ENCODE measurements at places on chromosomes 5 and 9. TPM values are rescaled to one million over a fixed set of nuclear protein-coding genes. Genes with fewer than 3 reads are reported as not detected.

The KCNN2 gene
- polyA plus RNA-seq, result 1.7 TPM

The NR6A1 gene
- 1.2 TPM for polyA plus RNA-seq

The TEX48 gene
- polyA plus RNA-seq, result not detected

The OR13C2 gene
- polyA plus RNA-seq, result not detected

The C9 gene
- 1.5 TPM for polyA plus RNA-seq

The KCNV2 gene
- polyA plus RNA-seq, result not detected

The NTRK2 gene
- 20.0 TPM for polyA plus RNA-seq

The CEP72 gene
- 1.1 TPM for polyA plus RNA-seq

The PDE8B gene
- 3.7 TPM for polyA plus RNA-seq

The GFPT2 gene
- polyA plus RNA-seq, result 2.7 TPM

The ELOVL7 gene
- polyA plus RNA-seq, result 14.6 TPM

The RACK1 gene
- polyA plus RNA-seq, result 1,699 TPM

The CSNK1A1 gene
- 63.9 TPM for polyA plus RNA-seq

The PAPPA gene
- polyA plus RNA-seq, result 4.2 TPM

The IL3 gene
- not detected for polyA plus RNA-seq

The LRRC26 gene
- not detected for polyA plus RNA-seq

The NR5A1 gene
- not detected for polyA plus RNA-seq

The CSF1R gene
- polyA plus RNA-seq, result 7.5 TPM

The WDR38 gene
- not detected for polyA plus RNA-seq

The LIFR gene
- 8.5 TPM for polyA plus RNA-seq

The TUSC1 gene
- 16.7 TPM for polyA plus RNA-seq

The ZNF883 gene
- 2.9 TPM for polyA plus RNA-seq

The F2R gene
- 14.6 TPM for polyA plus RNA-seq

The PDE4D gene
- polyA plus RNA-seq, result 9.2 TPM

The FOXD4L5 gene
- not detected for polyA plus RNA-seq

The BAAT gene
- polyA plus RNA-seq, result 0.15 TPM

The NIPAL4 gene
- not detected for polyA plus RNA-seq

The ZNF189 gene
- polyA plus RNA-seq, result 13.1 TPM

The OSMR gene
- 12.9 TPM for polyA plus RNA-seq

The SLC6A19 gene
- polyA plus RNA-seq, result 69.3 TPM

The DOCK8 gene
- 5.0 TPM for polyA plus RNA-seq

The PCDHAC1 gene
- polyA plus RNA-seq, result 0.43 TPM

The C5orf58 gene
- not detected for polyA plus RNA-seq

The IQGAP2 gene
- 35.8 TPM for polyA plus RNA-seq

The HK3 gene
- polyA plus RNA-seq, result 2.0 TPM

The CDH6 gene
- polyA plus RNA-seq, result 21.8 TPM

The CACFD1 gene
- polyA plus RNA-seq, result 37.8 TPM

The NTNG2 gene
- 0.54 TPM for polyA plus RNA-seq

The IDNK gene
- polyA plus RNA-seq, result 39.2 TPM

The TTLL11 gene
- polyA plus RNA-seq, result 2.3 TPM

The DCTN4 gene
- 17.5 TPM for polyA plus RNA-seq

The CNTLN gene
- 2.0 TPM for polyA plus RNA-seq

The TXNDC8 gene
- polyA plus RNA-seq, result not detected

The PAX5 gene
- not detected for polyA plus RNA-seq

The TAF9 gene
- 46.4 TPM for polyA plus RNA-seq

The GADD45G gene
- 48.4 TPM for polyA plus RNA-seq

The SH2D3C gene
- 13.7 TPM for polyA plus RNA-seq

The PDLIM4 gene
- 31.6 TPM for polyA plus RNA-seq
